ENCODE measurements at places on chromosomes 2 and 18.

GRCh38 chr2:176758426-176758825, 454.2 kb upstream of the HNRNPA3 start:
- DNase-seq: no peak

- DNase-seq: peak; percentile 58
These were observed 148.7 kb downstream of the CALCRL start for GRCh38 chr2:187299122-187299906.

DNA sequence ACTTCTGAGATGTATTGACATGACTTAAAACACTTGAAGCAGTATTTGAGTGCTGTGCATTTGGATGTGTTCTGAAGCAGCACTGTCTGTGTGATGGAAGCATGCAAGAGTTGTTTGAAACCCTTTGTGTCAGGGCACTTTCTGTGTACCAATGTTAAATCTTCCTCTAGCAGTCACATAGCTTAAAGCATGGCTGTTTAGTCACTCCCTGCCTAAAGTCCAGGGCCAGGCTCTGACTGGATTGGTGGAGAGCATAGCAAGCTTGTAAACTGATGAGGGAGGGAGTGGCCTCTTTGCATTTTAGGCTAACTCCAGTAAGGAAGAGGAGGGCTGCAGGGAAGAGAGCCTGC, 73.5 kb downstream of the MYO1B start:
- peak; percentile 73 for DNase-seq

DNA sequence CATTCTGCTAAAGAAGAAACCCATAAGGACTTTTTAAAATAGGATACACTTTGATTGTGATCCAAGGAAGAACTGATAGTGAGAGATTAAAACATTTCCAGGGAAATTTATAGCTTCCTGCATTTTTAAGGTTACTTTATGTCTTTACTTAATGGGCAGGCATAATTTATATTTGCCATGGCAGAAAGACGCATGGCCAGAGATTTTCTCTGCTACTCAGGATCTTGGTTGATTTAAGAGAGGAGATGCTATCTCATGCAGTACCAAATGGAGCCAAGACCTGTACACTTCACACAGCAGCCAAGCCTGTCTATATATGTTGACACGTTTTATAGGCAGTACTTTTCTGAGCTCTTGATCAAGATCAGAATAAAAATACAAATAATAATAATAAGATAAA, 60.9 kb upstream of the NT5C1B start:
- no peak for DNase-seq

DNA sequence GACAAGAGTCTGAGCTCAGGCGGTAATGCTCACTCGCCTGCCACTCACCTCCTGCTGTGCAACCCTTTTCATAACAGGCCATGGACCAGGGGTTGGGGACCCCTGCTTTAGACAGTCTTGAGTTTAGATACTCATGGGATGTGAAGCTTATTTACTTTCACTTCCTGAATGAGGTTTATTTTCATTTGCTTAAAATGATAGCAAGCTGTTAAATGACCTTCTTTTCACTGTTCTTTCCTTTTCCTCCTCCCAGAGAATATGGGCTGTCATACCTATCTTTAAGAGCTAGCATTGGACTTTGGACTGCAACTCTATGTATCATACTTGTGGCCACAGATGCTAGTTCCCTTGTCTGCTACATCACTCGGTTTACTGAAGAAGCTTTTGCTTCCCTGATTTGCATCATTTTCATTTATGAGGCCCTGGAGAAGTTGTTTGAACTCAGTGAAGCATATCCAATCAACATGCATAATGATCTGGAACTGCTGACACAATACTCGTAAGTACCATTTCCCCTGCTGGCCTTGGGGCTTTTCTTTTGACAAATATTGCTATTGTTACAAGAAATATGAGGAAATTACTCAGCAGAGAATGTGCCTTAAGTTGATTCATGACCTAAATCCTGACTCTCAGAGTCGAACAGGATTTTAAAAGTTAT, 168.5 kb downstream of the DPP4 start:
- DNase-seq: peak; percentile 77

- DNase-seq: no peak
These were observed 79.1 kb upstream of the GRB14 start for GRCh38 chr2:164700390-164700789.

GRCh38 chr2:46126571-46126970, 170.6 kb upstream of the EPAS1 start:
- no peak for DNase-seq

GRCh38 chr2:66824926-66825325, 390.0 kb downstream of the MEIS1 start:
- no peak for DNase-seq

- DNase-seq: no peak
These were observed 50.0 kb upstream of the ITGA4 start for GRCh38 chr2:181407171-181407570.

DNA sequence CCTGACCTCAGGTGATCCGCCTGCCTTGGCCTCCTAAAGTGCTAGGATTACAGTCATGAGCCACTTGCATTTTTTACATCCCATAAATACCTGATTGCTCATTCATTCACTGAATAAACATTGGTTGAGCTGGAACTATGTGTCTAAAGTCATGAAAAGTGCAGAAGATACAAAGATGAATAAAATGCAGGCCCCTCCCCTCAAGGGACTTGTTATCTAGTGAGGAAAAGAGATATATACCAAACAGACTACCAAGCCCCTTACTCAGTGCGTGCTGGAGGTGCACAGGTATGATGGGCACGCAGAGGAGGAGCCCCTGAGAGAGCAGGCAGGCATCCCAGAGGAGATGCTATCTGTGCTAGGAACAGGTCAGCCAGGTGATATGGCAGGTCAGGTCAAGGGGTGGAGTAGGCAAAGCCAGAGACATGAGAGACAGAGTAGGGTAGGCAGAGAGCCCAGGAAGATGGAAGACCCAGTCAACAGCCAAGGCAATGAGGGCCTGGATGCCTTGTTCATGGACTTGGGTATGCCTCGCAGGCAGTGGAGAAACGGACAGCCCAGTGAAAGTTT, 7.7 kb downstream of the FHL2 start:
- DNase-seq: peak; percentile 82

DNA sequence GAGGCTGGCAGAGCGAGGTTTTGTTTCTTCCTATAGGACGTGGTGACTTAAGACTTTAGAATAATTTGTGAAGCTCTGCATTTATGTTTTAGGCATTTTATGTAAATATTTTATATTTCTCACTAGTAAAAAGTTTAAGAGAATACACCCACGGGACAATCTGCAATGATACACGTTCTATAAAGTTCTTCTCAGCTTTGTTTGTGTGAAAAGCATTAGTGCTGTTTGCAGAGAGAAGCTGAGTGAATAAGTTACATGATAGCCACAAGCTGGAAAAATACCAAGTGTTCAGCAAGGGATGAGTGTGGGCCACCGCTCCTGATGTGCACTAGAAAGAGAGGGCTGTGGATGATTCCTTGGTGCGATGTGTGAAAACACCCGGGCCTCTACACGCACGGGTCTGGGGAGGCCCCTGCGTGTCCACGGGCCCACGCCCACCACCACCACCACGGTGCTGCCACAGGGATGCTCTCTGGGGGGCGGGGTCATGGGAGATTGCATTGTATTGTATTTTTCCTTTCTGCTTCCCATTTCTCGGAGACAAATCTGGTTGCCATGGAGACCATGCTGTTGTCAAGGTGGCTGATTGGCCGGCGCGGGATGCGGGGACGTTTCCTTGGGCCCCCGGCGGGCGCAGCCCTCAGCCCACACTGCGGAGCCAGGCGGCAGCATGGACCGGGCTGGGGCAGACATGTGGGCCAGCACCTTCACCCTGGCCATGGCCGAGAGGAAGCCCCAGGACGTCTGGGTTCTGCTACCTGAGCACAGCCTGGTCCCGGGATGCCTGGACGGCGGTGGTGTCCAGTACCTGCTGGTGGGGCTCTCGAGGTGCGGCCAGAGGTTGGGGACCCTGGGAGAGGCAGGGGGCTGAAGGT, at the start of gene RTP5:
TSS of gene RTP5 (plus strand) at position 643 of the 875 bp plus-strand sequence. CDS start at position 671, 28 bp downstream.
- DNase-seq: no peak

DNA sequence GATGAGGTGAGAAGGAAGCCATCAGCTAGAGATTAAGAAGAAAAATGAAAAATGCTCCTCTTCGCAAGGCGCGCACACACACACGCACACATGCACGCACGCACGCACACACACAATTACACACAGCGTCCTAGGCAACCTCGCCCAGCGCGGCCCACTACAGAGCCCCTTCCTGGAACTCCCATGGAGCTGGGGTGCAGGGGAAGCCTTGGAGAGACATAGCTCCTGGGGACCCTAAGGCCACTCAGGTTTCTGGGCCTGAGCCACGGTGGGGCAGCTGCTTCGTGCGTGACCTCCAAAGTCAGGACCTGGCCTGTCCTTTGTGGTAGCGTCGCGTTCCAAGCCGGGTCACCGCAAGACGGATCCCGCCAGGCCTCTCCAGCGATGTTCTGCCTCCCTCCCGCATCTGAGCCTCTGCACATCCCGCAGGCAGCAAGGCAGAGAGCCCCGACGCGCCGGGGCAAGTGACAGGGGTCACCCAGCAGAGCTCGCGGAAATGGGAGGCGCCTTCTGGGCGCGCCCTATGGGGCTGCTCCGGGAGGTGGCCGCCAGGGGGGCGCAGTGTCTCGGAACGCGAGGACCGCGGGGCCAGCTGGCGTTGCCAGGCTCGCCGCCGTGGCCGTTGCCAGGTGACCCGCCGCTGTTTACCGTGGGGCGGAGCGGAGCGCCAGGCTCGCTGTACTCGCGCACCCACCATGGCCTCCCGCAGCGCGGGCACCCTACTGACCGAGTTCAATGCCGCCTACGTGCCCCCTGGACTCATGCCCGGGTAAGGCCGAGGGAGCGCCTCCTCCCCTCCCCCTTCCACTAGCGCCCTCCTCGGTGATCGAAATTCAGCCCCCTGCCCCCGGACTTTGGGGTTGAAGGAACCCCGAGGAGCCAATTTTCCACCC, 79.0 kb downstream of the CIB4 start:
- DNase-seq: peak; percentile 52

DNA sequence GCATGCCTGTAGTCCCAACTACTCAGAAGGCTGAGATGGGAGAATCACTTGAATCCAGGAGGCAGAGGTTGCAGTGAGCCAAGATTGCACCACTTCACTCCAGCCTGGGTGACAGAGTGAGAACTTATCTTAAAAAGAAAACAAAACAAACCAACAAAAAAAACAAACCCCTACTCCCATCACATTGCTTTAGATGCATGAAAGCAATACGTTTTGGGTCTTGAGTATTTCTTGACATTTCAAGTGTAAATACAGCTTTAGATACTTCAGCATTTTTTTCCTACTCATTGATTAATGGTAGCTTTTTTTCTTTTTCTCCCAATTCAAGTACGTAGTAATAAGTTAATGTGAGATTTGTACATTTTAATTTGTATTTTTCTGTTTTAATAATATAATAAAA, 20.3 kb downstream of the RASGRP3 start:
- DNase-seq: no peak

- DNase-seq: no peak
These were observed 3.4 kb downstream of the MAP4K3 start for GRCh38 chr2:39433586-39434195.

- peak; percentile 23 for DNase-seq
These were observed 6.0 kb downstream of the HADHA start for GRCh38 chr2:26238311-26238958.

GRCh38 chr2:31402388-31402787, 12.2 kb downstream of the XDH start:
- DNase-seq: no peak

DNA sequence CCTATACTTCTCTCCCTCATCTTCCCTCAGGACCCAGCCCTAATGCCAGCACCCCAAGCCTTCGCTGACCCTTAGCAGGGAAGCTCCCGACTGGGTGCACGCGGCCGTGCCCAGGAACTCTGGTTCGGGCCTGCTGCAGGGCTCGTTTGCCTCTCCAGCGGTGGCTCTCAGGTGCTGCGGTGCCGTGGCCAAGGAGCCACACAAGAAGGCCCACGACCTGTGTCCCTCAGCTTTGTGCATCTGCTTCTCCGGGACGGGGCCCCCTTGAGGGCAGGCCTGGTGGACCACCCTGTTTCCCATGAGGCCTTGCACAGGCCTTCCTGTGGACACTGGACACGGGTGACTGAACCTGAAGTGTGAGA, 17.7 kb downstream of the BOK start:
- DNase-seq: no peak

- DNase-seq: peak; percentile 58
These were observed 1.3 kb downstream of the DUSP28 start for GRCh38 chr2:240561325-240561971.

- DNase-seq: peak; percentile 51
These were observed 135.9 kb upstream of the ARL4C start for GRCh38 chr2:234632527-234633391.

DNA sequence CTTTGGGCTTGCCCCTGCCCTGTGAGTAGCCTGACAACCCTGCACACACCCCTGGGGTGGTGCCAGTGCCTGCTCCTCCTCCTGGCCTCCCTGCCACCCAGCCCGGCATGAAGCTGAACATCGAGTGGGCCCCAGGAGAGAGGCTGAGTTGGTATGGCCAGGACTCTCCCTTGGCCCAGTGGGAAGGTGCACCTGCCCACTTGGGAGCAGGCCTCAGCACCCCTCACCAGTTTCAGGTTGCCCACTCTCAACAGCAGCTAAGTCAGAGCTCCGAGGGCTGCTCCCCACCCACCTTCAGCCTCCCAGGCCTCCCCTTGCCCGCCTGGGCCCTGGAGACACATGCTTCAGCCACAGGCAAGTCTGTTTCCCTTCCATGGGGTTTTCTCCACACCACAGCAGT, 203.1 kb downstream of the KLHL29 start:
- DNase-seq: no peak

GRCh38 chr2:98512699-98513098, 68.0 kb downstream of the INPP4A start:
- no peak for DNase-seq

DNA sequence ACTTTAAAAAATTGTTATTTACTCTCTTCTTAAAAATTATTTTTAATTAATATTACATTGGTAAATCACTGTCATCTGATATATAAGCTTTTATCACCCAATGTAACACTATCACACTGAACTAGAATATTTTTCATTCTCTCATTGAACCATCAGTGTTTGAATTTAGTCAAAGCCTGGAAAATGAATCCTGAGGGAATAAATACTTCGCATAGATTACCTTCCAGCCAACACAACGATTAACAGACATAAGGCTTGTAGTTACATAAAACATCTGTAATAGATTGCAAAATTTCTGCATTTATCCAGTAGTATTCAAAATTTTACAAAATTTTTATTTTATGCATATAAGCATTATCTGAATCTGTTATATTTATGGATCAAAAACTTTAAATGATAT, 314.9 kb downstream of the ERBB4 start:
- no peak for DNase-seq

GRCh38 chr2:86072271-86072858, 33.3 kb downstream of the POLR1A start:
- peak; percentile 57 for DNase-seq

DNA sequence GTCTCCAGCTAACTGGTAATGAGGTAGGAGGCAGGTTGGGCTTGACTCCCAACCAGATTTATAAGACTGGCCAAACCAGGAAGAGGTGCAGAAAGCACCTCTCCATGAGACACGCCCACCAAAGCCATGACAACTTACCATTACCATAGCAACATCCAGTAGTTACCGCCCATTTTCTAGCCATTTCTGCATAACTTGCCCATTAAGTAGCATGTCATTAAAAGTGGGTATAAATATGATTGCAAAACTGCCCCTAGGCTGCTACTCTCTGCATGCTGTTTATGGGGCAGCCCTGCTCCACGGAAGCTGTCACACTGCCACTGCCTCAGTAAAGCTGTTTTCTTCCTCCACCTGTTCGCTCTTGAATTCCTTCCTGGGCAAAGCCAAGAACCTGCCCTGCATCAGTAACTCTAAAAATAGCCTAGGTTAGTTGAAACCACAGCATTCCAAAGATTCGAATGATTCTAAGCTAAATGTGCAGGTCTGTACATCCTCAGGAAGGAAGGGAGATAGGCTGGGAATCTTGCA, 131.9 kb downstream of the ATL2 start:
- DNase-seq: no peak

- no peak for DNase-seq
These were observed 7.3 kb downstream of the FOSL2 start for GRCh38 chr2:28399956-28400355.

- no peak for DNase-seq
These were observed 3.1 kb upstream of the FZD5 start for GRCh38 chr2:207772844-207773205.

All from cardiac fibroblast (primary cell).